ENCODE measurements at places on chromosomes 4 and X.

DNA sequence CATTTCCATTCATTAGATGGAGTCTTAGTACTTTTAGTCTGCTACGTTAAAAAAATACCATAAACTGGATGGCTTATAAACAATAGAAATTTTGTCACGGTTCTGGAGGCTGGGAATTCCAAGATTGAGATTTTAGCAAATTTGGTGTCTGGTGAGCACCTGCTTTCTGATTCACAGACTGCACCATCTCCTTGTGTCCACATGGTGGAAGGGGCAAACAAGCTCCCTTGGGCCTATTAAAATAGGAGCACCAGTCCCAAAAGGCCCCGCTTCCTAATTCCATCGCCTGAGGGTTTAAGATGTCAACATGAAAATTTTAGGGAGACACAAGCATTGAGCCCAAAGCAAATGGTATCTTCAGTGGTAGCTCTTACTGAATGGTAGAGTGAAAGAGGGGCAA, 120.5 kb upstream of the MAP9 start:
- DNase-seq, result no peak

GRCh38 chrX:7389576-7389975, 241.6 kb upstream of the PUDP start:
- DNase-seq, result no peak

DNA sequence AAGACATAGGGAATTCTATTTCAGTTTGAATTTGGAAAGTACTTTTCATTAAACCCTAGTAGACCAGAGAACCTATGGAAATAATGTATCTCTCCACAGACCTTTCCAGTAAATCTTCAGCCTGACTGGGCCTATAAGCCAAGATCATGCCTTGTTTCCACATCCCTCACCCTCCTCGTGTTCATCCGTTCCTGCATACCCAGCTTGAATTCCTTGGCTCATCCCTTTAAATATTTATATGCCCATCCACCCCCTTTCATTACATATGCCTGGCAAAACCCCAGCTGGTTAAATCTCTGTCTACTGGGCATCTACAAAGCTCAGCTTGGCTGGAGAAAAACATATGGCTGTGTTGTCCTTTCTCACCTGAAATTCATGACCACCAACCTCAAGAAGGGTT, 32.4 kb downstream of the SLC2A9 start:
- DNase-seq, result no peak

- no peak for DNase-seq
These were observed 840 bp downstream of the GUF1 start for GRCh38 chr4:44679060-44679459.

GRCh38 chr4:177596035-177596434, 153.8 kb upstream of the AGA start:
- no peak for DNase-seq

DNA sequence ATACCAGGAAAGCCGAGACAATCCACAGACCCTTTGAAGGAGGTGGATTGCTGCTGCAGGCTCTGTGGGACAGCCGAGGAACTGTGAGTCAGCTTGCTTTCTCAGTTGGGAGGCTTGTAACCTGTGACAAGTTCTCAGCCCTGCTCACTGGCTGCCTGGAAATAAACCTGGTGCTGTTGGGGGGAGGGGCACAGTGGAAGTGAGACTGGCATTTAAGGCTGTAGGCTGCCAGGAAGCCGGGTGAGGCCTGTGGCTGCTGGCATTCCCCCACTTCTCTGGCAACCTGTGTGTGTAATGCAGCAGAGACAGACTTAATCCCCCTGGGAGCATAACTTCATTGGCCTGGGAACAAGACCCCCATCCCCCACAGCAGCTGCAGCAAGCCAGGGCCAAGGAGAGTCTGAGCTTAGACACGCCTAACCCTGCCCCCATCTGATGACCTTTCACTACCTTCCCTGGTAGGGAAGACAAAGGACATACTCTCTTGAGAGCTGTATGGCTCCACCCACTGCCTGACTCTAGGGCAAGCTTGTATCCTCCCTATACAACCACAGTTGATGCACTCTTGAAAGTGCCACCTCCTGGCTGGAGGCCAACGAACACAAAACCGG, 64.1 kb downstream of the ALPK1 start:
- no peak for DNase-seq

GRCh38 chr4:57854748-57855147, 744.6 kb upstream of the IGFBP7 start:
- DNase-seq, result no peak

- DNase-seq, result no peak
These were observed 568.4 kb upstream of the AGA start for GRCh38 chr4:178010596-178010995.

DNA sequence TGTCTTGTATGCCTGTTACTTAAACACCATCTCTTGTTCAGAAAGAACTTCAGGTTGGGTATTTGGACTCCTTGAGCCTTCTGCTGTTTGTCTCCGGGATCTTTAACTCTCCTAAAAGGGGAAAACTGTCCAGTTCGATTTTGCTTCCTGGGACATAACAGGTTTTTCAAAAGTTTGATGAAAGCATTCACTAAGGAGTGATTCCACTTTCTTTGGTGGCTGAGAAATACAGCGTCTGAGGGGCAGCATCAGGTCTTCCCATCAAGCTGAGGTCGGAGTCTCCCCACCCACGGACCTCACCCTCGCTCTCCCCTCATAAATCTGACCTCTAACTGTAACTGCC, 1.4 kb downstream of the AFAP1 start:
- no peak for DNase-seq

- no peak for DNase-seq
These were observed 1.8 kb downstream of the ZFYVE28 start for GRCh38 chr4:2416564-2417225.

DNA sequence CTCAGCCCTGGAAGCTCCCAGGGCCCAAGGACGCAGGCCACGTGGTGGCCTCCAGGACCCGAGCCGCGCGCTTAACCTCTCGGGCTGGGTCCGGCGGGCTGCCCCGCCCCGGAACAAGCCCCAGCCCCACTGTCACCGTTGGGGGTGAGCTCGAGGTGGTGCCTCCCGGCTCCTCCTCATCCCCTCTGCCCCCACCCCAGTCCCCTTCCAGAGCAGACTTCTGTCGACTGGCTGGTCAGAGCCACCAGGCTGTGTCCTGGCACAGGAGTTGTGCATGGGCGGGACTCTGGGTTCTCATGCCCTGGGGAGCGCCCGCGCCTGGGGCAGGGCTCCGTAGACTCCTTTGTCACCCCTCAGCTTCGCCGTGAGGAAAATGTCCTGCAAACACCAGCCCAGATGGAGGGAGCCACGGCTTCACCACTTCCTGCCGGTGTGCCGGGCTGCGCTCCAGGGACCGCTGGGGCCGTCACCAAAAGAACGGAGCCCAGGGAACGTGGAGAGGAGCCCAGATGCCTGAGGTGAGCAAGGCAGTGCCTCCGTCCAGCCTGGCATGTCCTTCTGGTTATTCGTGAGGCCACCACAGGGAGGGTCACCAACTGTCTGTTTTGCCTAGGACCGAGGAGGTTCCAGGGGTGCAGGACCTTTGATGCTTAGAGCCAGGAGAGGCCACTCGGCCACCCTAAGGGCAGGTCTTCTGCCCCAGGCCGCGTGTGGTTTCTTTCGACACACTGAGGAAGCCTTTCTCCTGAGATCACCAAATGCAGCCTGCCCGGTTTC, 7.1 kb upstream of the RGS12 start:
- no peak for DNase-seq

DNA sequence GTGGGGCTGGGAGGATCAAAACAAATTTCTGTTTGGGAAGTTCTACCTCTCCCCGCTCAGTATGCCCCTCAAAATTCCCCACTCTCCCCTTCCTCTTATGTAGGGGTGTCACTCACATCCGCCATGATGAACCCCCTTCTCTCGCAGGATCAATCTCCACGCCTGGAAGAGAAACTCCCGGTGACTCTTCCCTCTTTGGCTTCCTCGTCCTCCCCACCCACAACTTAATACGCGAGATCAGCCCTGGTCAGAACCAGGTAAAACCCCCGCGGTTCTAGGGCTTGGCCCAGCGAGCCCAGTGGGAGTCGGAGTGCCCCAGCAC, 427 bp downstream of the LAMTOR3 start:
- DNase-seq, result no peak

DNA sequence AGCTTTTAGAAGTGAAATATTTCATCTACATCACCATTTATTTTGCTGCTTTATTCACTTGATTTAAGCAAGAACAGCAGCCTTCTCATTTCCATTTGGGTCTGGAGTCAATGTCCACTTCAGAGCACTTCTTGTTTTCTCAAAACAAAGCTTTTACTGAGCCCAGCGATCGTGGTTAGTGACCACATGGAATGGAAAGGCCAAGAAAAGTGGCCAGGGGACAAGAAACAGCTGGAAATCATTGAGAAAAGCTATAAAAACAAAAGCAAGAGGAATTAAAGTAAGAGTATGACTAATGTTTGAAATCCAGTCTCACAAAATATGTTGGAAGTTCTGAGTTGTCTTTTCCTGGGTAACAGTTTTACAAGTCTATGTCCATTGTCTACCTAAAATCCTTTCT, 328.4 kb upstream of the INTU start:
- no peak for DNase-seq

DNA sequence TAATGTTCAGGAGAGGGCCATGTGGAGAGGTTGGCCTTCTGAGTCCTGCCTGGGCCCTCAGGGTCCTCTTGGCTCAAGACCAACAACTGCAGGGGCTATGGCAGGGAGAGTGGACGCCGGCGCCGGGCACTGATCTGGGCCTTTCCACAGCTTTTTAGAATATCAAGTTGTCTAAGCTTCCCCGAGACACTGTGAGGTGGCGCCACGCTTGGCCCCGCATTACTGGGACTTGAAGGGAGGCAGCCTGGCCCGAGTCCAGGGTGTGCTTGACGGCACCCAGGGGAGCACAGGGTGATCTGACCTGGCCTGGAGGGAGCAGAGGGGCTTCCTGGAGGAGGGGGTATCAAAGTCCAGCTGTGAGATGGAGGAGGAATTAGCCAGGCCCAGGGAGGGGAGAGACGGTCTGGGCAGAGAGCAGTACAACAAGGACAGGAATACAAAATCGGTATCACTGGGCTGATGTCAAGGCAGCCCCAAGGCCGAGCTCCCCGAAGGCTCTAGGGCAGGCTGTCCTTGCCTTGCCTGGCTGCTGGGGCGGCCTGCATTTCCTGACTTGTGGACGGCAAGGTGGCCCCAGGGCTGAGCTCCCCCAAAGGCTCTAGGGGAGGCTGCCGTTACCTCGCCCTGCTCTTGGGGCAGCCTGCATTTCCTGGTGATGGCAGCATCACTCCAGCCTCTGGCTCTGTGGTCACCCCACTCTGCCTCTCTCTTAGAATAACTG, 28.1 kb downstream of the ABLIM2 start:
- no peak for DNase-seq

DNA sequence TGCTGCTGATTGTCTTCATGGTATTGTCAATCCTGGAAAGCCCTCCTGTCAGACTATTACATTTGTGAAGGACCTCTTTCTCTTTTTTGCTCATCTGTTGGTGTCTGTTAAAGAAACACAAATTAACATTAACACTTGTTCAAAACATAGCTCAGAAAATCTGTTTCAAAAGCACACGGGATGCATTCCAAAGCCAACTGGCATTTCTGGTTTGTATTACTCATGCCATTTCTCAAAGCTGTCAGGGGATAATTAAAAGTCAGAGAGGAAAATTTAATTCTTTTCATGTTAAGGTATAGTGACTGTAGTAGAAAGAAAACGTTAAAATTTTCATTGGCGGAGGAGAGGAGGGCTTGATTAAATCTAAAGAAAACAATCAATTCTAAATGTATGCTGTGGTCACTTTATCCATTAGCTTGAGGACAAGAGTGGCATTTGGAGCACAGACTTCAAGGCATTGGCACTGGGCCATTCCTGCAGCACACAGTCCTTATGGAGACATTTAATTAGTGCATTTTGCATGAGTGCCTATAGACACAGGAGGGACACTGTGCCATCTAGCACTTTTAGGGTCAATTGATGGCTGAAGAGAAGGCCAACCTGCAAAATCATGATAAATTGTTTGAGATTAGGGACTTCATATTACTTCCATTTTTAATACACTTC, 21.2 kb upstream of the GLRA2 start:
- no peak for DNase-seq

GRCh38 chr4:7721984-7722551, 217.6 kb downstream of the AFAP1 start:
- no peak for DNase-seq

DNA sequence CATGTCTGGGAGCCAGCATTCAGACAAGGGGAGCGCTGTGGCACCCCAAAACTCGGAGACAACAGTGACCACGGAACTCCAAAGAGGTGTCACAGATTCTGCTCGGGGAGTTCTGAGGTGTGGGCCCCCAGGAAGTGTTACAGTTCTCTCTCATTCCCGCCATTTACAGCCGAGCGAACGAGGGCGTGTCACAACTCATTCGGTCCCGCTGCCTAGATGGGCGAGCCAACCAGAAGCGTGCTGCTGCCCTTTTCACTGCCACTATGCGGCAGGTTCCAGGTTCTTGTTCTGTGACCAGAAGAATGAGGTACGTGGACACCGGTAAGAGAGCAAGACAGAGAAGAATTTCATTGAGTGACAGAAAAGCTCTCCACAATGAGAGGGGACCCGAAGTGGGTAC, 1370.6 kb upstream of the AGA start:
- no peak for DNase-seq

DNA sequence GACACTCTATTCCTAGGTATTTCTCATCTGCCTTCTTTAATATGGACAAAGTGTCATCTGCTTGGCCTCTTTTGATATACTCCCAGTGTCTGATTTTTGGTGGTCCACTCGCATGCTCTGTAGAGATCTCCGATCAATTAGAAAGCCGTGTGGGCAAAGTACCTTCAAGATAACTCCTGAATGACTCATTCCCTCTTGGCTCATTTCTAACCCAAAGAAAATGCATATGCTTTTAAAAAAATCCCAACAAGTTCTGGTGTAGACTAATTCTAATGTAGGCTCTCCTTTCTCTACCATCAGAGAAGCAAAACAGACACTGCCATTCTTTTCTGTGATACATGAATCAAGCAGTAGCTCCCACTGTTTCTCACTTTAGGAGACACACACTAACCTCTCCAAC, 714.9 kb upstream of the ADGRL3 start:
- no peak for DNase-seq

- no peak for DNase-seq
These were observed 79.2 kb downstream of the UNC5C start for GRCh38 chr4:95469617-95470016.

- no peak for DNase-seq
These were observed 27.2 kb upstream of the C4orf17 start for GRCh38 chr4:99483636-99484035.

GRCh38 chrX:7500386-7500785, 342.6 kb upstream of the VCX start:
- no peak for DNase-seq

GRCh38 chrX:107603429-107604159, 24.7 kb upstream of the PRPS1 start:
- no peak for DNase-seq

GRCh38 chrX:43333543-43333942, 322.6 kb upstream of the MAOA start:
- DNase-seq, result no peak
